Endothelial cell of umbilical vein (primary cell): ENCODE measurements at places on chromosomes 13 and 19.

GRCh38 chr13:66675620-66676019 is 554.5 kb downstream of the PCDH9 start:
- DNase-seq: no peak

DNA sequence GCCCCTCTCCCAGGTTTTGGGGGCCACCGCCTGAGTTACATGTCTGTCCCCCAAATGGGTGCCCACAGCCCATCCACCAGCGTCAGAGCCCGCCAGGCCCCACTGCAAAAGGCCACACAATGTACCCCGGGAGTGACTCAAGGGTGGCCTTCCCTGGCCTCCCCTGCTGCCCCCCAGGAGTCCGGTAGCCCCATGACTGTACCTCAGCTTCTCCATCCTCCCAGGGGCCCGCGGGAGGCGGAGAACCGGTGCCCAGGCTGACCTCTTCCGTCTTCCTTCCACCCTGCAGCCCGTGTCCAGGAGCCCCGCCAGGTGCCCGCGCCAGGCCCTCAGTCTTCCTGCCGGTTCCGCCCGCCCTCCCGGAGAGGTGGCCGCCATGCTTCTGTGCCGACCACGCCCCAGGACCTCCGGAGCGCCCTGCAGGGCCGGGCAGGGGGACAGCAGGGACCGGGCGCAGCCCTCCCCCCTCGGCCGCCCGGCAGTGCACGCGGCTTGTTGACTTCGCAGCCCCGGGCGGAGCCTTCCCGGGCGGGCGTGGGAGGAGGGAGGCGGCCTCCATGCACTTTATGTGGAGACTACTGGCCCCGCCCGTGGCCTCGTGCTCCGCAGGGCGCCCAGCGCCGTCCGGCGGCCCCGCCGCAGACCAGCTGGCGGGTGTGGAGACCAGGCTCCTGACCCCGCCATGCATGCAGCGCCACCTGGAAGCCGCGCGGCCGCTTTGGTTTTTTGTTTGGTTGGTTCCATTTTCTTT is 10.3 kb downstream of the CBARP start:
- no peak for DNase-seq

DNA sequence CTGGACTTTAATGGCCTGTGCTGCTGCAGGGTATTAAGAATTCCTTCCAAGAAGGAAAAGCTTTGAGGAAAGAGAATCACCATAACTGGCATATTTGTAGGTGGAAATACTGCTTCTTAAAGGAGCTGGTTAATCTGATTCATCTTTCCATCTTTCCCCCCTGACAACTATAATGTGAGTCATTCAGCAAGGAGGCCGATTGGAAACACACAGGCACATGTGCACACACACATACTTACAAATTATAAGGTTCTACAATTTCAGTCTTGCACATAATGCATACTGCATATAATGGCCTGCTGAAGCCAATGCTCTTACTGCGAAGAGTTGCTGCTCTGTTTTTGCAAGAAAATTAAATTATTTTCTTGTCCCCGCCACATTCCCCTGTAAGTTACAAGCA is 78.8 kb upstream of the TPP2 start:
- DNase-seq: no peak

DNA sequence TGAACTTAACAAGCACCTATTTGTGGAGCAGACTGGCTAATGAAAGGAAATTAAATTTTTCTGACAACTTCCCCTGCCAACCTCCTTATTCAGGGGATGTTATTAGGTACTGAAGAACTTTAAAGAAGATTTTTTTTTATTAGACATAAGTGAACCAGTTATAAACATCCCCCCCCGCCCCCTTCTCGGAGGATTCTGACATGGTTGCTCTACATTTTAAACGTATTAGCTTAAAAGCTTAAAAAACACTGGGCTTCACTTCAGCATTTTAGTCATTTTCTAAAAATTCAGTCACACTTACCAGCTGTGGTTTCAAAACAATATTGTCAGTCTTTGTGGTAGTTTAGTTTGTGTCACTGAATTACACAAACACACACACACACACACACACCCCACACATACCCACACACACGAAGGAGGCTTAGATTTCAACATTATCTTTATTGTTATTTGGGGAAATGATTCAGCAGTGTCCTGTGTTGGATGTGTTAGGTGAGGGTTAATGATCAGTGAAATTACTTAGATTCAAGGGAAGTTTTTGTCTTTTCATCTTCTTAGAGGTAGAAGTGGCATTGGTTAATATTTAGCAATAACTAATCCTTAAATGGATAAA is 145.7 kb downstream of the PCCA start:
- DNase-seq: no peak

DNA sequence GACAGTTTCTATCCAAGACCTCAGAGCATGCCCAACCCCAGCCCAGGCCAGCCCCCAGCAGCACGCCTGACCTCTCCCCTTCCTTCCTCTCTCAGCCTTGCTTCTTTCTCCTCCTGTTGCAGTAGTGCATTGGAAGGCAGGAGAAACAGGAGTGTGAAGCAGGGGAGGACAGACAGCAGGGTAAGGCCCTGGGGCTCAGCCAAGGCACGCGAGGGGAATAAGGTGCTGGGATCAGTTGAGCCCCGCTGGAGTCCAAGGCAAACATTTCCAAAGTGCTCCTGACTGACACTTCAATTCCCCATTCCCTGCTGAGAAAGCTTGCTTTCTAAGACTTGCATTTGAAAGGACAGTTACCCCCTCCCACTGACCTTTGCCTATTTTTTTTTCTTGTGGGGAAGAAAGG is 73.1 kb upstream of the OLFM4 start:
- no peak for DNase-seq

DNA sequence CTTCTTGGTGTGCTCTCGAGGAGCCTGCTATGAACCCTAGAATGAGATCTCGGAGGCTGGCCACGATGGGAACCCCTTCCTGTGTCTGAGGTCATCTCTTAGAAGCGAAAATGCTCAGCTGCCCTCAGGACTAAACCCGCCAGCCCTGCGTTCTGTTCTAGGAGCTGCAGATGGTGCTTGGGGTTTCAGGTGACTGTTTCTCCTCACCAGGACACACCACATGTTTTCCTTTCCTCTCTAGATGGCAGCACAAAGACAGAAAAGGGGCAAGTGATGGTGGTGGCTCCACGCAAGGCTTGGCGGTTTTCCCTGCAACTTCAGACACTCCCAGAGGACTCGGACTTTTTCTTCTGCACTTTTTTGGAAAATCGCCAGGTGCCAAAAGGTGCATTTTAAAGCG is 60.1 kb downstream of the RNASEH2B start:
- DNase-seq: no peak

- no peak for DNase-seq
These were observed 619 bp downstream of the MED16 start for GRCh38 chr19:892243-892893.

GRCh38 chr13:109246001-109246400 is 540.4 kb downstream of the IRS2 start:
- DNase-seq: no peak

GRCh38 chr19:41967054-41967783 is 8.1 kb upstream of the RABAC1 start:
- DNase-seq: no peak

GRCh38 chr19:11594084-11594483 is 3.2 kb upstream of the ZNF627 start:
- no peak for DNase-seq

DNA sequence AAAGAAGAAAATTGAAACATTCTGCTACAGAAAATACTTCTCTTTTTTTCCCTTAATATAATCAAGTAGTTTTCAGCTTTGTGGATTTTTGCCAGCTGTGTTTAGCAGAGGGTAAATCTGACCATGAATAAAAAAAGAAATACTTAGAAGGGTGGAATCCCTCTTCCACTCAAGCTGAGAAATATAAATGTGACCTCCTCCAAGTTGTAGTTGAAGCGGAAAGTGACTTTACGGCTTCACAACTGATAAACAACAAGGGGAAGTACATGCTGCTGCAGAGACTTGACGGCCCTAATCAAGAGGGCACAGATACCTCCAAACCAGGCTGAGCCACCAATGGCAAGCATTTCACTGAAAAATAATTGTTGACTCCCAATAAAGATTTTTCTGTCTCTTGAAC is 785.0 kb downstream of the SLITRK5 start:
- no peak for DNase-seq

DNA sequence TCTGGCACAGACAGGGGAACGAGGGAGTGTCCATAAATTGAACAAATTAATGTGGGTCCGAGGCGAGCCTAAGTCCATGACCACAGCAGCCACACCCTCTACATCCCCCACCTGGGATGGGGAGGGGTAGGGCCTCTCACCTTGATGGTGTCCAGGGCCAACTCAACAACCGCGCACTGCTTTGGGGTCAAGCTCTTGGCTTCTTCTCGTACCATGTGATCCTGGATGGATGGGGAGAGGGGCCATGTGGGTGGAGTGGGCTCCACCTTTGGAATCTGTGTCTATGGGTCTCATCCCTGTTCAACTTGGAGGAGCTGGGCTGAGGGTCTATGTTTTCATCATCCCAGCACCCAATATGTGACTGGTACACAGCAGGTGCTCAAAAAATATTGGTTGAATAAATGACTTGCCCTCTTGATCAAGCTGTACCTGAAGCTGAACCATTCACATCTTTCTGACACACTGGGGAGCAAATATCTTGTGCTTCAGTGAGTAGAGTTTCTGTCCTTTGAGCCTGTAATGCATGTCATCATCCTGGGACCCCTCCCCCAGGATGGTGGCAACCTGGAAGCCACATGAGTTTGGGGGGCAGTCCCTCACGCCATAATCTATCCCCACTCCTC is 62.9 kb downstream of the COLGALT1 start:
- DNase-seq: no peak

DNA sequence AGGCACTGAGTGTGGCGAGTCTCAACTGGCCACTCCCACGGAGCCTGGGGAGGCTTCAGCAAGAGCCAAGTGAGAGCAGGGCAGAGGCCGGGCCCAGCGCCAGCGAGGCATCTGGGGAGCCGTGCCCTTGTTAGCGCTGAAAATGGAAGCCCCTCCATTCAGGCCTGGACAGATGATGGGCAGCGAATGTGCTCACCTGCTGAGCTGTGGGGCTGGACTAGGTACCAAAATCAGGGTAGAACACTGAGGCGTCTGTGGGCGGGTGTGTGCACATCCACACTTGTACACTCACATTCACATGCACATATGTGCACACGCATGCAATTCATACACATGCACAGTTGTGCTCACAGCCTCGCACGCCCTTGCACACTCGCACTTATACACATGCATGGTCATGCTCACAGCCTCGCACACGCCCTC is 20.7 kb downstream of the NAXD start:
- no peak for DNase-seq

DNA sequence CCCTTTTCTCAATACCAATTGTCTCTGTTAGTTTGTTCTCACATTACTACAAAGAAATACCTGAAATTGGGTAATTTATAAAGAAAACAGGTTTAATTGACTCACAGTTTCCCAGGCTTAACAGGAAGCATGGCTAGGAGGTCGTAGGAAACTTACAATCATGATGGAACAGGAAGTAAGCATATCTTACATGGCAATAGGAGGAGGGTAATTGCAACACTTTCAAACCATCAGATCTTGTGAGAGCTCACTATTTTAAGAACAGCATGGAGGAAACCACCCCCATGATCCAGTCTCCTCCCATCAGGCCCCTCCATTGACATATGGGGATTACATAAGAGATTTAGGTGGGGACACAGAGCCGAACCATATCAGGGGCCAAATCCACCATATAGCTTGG is 1210.1 kb upstream of the SPRY2 start:
- no peak for DNase-seq

- DNase-seq: no peak
These were observed 65.7 kb downstream of the SLITRK5 start for GRCh38 chr13:87736849-87737385.

- DNase-seq: no peak
These were observed 169.8 kb downstream of the ATP8A2 start for GRCh38 chr13:25541434-25542123.

DNA sequence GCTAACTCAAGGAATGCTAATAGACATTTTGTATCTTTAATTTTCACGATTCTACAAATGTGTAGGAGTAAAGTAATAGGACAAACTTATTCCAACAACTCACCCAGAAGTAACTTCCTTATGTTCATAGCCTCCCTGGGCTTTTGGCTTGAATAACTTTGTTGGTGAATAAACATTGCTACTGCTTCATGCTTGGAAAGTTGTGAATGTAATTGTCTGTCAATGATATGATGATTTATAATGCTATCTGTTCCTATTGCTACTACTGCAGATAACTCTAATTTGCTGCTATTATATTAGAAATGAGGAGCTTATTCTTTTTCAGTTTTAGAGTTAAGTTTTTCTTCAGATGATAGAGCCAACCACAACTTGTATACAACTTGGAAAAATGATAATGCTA is 307.7 kb downstream of the PCDH9 start:
- no peak for DNase-seq
